ENCODE measurements at places on chromosomes 3 and 15. TPM values are rescaled to one million over a fixed set of nuclear protein-coding genes. Genes with fewer than 3 reads are reported as not detected.

The GABRB3 gene
- not detected for total RNA-seq

The RASL12 gene
- not detected for total RNA-seq

The AMT gene
- 14.0 TPM for total RNA-seq

The MTHFS gene
- total RNA-seq = 24.4 TPM

GRCh38 chr15:43518197-43518761, 871 bp downstream of the MAP1A start:
- peak; percentile 49 for DNase-seq

- no peak for DNase-seq
Observed at GRCh38 chr3:180417241-180417640, 184.7 kb upstream of the TTC14 start.

- DNase-seq = no peak
Observed at GRCh38 chr3:151813799-151814198, at the start of gene AADAC. Gene AADAC, plus strand, starts transcription at chr3:151814116. Its CDS starts 47 bp downstream, at chr3:151814163.

DNA sequence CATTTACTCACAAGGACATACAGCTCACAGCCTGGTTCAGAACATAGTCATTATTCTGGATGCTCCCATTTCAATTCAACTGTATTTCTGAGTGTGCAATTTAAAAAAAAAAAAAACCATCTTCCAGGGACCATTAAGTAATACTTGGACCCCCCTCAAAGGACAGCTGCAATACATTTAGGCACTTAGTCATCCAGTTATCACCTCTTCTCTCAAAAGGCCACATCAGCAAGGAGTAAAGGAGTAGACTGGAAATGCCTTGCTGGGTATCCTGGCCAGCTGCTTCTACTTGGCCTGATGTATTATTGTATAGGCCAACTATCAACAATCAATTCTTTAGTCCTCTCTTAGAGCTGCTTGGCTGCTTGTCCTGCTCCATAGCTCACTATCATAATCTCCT, 211.4 kb upstream of the SETMAR start:
- DNase-seq = no peak

GRCh38 chr3:123595396-123596180, 10.7 kb upstream of the HACD2 start:
- DNase-seq = no peak

DNA sequence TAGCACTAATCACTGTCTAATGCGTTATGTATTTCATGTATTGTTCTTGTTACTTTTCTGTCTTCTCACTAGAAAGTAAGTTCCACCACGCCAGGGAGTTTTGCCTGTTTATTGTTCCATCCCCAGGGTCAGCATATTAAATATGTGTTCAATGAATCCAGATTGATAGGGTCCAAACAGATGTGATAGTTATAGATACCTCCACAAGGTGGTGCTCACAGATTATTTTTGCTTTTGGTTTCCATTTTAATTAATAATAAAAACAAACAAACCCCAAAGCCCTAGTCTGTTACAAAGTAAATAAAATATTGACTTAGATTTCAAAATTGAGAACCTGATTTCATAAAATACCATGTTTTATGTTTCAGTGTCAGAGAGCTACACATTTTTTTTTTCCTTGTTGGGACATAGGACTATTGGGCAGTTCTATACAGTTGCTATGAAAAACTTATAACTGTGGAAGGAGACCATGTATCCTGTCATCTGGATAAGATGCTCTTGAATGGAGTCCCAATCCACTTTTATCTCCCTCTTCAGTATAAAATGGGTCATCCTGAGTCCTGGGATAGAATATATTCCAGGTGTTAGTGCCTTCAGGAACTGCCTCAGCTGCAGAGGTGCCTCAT, 12.4 kb downstream of the OTOL1 start:
- DNase-seq = no peak

DNA sequence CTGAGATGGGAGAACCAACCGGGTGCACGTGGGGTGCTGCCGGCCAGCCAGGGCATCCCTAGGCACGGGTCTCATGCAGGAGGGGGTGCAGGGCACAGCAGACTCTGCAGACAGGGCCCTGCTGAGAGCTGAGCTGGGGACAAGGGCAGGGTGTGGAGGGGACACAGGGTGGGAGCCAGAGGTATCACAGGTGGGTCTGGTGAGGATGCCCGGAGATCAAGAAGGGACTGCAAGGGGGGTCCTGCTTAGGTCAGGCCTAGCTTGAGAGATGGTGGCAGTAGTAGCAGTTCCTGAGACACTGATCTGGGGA, 39.5 kb upstream of the PRR23E start:
- DNase-seq = no peak

DNA sequence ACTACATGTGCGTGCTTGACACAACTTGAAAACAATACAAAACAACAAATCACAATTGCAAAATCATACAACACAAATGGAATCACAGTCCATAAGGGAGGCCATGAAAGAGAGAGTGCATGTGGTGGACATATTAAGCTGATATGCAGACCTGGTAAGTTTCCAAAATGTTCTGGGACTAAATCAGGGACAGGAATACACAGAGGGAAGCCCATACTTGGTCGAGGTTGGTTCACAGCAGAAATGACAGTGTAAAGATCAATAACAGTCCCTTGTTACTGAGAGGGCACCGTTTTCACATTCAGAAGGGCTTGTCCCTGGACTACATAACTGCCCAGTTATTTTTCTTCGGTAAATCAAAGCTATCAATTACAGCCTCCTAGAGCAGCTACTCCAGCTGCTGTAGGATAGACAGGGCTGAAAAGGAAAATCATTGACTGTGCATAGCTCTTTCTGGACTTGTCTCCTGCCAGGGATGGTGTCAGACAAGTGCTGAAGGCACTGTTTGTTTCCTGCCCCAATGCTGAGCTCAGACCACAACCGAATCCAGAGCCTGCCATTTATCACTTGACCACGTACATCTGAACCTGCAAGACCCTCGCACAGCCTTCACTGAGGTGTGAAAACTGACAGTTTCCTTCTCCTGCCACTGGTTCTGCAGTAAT, 79.5 kb upstream of the KCNMB2 start:
- no peak for DNase-seq

DNA sequence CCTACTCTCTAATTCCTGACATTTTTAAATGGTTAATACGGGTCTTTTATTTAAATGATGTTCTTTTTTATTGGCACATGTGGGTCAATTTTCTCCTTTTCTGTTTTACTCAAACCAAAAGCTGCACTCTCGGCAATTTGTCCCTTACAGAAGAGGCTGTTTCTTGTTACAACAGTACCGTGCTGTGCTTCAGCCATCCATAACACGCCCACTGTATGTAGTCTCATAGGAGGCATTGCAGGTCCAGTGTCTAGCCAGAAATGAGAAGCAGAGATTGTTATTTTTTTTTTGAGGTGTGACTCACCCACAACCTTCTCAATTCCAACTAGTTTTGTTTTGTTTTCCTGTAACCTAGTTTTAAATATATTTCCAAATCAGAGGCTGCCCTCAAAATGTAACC, 164.6 kb downstream of the GMNC start:
- no peak for DNase-seq

DNA sequence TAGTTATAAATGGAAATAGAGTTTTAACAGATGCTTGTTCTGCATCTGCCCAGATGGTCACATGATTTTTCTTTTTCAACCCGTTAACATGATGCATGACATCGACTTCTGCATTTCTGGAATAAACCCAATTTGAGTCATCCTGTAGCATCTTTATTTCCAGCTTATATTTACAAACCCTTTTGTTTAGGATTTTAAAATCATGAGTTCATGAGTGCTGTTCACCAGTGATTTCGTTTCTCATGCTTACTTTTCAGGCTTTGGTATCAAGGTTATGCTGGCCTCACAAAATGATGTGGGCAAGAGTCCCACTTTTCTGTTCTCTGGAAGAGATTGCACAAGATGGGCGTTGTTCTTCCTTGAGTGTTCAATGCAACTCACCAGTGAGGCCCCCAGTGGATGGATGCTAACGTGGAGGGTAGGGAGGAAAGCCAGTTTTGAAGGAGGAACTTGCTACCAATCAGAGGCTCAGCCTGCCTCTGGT, 5.2 kb downstream of the HRH1 start:
- no peak for DNase-seq

All from B cell (primary cell).